ENCODE measurements at places on chromosomes 7 and 10.

DNA sequence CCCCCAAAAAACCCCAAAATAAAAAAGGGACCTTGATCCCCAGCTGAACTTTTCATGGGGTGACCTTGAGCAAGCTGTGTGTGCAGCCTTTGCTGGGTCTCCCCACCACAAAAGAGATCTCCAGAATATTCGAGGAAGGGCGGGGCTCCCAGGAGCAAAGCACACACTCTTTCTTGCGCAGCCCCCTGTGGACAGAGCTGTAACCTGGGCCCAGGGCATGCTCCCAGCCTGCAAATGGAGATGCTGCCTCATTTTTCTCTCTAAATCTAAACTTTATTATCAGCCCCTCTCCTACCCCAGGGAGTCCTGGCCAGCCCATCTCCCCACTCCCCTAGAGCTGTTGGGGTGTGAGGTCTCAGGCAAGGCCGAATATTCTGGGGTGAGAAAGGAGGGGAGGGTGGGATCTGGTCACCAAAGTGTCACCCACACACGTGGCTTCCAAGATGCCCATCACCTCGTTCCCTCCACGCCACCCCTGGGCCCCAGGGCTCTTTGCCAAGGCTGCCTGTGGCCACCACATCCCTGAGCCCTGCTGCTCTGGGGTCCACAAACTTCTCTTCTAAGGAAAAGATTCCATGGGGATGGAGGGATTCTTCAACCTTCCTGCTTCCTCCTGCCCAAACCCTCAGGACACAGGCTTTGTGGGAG is 1.7 kb upstream of the CALML3 start:
- DNase-seq: no peak

- DNase-seq: peak; percentile 39
Observed at GRCh38 chr7:3277604-3278572, 23.2 kb upstream of the SDK1 start.

GRCh38 chr10:69389827-69390490 is 26.8 kb downstream of the TACR2 start:
- no peak for DNase-seq

DNA sequence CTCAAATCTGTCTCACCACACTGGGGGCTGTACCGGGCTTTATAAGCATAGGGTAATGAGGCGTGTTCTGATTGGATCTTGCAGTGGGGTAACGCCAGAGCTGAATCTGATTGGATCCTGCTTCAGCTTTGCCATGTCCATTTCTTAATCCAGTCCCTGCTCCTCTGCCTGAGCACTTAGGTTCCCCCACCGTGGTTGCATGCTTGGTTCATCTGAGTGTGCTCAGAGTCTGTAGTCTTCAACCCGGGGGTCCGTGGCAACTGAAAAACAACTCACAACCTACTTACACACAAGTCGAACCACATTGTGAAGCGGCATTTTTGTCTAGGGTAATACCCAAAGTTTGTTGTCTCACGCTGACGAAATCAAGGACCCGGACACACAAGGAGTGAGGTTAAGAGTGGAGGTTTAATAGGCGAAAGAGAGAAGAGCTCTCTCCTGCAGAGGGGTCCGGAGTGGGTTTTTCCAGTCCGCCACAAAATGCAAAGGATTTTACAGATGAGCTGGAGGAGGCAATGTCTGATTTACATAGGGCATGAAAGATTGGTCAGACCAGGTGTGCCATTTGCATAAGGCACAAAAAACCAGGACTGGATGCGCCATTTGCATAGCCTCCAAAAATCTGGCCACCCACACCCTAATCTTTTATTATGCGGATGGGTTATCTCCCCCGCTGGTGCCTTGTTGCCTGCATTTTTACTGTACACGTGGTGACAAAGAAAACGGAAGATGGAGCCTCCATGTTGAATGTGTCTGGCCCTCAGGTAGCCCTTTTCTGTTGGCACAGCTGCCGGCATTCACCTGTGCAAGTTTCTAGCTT is 641.8 kb upstream of the FOXK1 start:
- DNase-seq: no peak

- DNase-seq: no peak
Observed at GRCh38 chr7:73520673-73521635, 1.1 kb downstream of the BAZ1B start.

GRCh38 chr7:52243685-52244084 is 791.7 kb upstream of the POM121L12 start:
- no peak for DNase-seq

DNA sequence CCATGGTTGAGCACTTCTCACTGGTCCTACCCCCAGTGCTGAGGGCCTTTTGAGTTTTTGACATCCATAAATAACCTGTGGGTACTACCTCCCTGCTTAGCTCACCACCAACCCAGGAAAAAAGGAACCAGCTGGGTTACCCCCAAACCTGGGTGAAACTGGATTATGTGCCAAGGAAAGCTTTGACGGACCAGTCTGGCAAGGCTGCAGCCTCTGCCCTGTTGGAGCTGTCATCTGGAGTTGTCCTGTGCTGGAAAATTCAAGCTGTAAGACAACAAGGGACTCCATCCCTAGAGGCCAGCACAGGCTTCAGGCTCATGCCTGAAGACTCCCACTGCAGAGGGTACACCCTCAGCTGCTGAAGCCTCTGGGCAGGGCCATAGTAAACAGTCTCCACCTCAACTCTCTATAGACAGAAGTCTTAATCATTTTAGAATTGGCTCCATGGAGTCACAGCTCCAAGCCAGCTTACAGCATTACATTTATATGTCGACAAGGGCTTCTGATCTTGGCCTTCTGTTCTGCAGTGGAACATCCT is 115.5 kb upstream of the AFAP1L2 start:
- no peak for DNase-seq

- DNase-seq: peak; percentile 65
Observed at GRCh38 chr10:75210282-75211006, at the start of gene VDAC2. Gene VDAC2, plus strand, starts transcription at chr10:75210796. Its CDS starts 363 bp downstream, at chr10:75211159.

- no peak for DNase-seq
Observed at GRCh38 chr7:65233409-65234034, 140.1 kb upstream of the ZNF92 start.
